SHP77 treated with DMSO at 0.1 percent for 48 hours (cell line): ENCODE measurements at places on chromosomes 6 and 20.
A peak's percentile ranks its signal among the peaks of the same experiment; 100 is the strongest.

DNA sequence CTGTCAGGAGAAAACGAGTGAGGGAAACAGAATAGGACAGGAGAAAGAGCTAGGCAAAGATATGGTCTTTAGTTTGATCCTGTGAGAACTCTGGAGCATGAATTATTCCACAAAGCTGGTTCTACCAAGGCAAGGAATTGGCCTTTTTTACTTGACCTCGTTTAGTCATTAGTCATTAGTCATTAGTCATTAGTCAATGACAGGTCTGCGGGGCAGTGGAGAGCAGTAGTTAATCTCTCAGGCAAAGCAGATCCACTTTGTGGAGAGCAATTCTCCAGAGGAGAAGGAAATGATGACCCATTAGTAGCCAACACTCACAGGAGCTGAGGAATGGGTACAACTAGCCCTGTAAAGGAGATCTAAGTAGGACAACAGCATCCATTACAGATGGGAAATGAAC lies 22.0 kb upstream of the ABCC10 start:
- no peak for DNase-seq

- peak; percentile 31 for DNase-seq
Measured at GRCh38 chr6:26594730-26595632, 1.8 kb upstream of the ABT1 start.

DNA sequence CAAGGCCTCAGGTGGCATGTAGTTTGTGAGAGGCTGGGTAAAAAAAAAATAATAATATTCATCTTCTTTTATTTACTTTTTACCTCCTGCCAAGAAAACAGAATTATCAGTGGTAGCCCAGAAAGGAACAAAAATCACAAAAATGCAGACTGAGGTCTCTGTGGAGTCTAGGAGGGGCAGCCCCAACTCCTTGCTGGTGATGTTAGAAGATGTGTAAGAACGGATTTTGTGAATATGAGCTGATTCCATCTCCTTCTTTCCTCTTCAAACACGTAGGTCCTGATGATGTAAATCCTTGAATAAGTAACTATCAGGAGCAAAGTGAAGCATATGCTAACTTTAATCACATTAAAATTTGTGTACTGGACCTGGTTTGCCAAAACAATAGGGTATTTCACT lies 226.8 kb downstream of the EYA4 start:
- no peak for DNase-seq

DNA sequence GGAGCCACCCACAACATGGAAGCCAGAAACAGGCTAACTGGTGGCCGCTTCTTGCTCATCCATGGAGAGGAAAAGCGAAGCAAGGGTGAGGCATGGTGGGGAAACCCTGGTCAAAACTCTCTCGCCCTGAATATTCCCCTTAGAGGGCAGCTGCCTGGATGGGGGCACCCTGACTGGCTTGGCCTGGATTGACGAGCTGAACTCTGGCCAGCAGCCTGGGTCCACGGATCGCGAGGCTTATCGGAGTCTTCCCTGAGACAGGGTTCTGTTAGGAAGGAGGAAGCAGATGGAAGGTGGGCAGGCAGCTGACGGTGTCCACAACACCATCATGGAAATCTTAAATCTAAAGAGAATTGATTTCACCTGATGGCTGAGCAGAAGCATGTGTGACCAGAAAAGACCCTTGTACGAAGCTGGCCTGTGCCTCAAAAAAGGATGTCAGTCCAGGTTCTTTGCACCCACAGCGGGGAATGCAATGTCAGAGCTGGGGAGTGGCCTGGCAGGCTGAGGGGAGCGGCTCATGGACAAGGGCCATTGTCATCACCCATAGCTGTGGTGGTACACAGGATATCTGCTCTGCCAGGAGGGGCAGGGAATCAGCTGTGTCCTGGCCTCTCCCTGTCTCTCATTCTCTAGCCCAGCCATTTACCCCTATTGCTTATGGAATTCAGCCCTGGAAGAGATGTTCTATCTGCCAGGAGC lies 109.4 kb upstream of the SNX9 start:
- DNase-seq: no peak

DNA sequence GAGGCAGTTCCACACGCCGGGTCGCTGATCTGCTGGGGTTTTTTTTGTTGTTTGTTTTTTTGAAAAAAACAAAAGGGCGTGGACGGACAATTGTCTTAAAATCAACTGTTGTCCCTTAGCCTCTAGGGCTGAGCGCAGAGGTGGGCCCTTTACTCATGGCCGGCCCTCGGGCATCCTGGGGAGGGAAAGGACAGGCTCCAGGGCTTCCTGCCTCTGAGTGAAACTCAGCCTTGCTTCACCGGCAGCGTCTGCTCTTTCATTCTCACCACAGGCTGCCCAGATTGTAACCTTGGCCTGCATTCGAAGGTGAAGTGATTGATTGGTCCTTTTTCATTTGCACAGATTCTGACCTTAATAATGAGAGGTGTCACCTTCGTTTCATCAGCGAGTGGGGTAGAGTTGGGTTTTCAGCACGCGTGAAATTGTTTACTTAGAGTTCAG lies 797 bp downstream of the SMIM13 start:
- DNase-seq: no peak

DNA sequence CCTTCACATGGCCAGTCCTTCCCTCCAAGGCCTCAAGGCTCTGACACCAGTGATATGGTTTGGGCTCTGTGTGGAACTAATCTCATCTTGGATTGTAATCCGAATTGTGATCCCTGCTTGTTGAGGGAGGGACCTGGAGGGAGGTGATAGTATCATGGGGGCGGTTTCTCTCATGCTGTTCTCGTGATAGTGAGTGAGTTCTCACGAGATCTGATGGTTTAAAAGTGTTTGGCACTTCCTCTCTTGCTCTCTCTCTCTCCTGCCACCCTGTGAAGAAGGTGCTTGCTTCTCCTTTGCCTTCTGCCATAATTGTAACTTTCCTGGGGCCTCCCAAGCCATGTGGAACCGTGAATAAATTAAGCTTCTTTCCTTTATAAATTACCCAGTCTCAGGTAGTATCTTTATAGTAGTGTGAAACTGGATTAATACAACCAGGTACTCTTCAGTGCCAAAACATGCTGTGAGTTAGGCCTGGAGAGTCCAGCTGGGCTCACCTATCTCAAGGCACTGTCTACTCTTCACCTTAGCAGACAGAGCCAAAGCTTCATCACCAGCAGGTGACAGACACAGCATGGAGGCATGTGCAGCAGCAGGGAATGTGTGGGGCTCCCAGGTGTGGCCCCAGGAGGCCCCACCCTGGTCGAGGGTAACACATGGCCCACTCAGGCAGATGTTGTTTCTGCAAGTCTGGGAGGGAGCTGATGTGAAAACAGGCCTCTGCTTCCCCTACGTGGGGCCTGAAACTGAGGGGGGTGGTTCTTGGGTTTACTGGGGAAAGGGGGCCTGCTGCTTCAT lies 97.5 kb upstream of the CDYL start:
- no peak for DNase-seq
